Stimulated activated CD4-positive, alpha-beta T cell treated with anti-CD3 and anti-CD28 coated beads, Interleukin-1b, Interleukin-23, amount 100 ng/mL, for 48 hours (primary cell): ENCODE measurements at places on chromosomes 4 and X.

- DNase-seq, result no peak
Measured at GRCh38 chrX:16212024-16212423, 44.7 kb downstream of the MAGEB17 start.

DNA sequence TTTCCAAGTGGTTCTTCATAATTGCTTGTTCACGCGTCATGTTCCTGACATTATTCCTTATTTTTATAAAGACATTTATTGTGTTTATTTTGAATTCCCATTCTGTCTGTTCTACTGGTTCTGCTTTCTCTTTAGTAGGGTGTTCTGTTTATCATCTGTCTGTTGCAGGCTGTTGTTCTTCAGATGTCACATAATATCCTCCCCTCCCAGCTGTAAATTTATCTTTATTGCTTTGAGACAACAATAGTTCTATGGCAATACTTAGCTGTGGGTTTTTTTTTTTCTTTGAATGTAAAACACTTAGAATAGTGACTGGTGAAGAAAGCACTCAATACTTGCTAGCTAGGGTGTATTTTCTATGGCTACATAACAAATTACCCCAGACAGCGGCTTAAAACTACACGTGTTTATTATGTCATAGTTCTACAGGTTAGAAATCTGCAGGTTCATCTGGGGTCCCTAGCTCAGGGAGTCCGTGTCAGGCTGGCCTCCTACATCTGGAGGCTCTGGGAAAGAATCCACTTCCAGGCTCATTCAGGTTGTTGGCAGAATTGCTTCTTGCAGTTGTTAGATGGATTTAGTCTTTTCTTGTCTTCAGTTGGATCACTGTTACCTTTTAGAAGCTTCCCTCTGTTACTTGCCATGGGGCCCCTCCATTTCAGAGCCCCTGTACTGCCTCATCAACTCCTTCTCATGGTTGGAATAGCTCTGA, 63.4 kb upstream of the ENPEP start:
- no peak for DNase-seq

GRCh38 chrX:128928636-128929035, 594.7 kb downstream of the SMARCA1 start:
- DNase-seq, result no peak

DNA sequence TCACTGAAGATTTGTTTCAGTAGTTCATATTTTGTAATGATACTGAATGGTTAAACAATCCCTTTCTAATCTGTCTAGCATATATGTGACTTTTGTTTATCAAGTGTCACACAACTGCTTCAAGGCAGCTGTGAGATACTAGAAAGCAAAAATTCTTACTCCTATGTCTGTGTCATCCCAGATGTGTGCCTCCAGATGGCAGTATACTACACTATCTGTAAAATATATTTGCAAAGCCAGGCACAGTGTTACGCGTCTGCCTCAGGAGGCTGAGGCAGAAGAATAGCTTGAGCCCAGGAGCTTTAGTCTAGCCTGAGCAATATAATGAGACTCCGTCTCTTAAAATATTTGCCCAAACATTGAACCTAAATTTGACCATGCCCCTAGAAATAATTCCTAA, 4.0 kb downstream of the NUDT10 start:
- DNase-seq, result no peak

- no peak for DNase-seq
Measured at GRCh38 chr4:182022909-182023308, 220.3 kb upstream of the TENM3 start.

DNA sequence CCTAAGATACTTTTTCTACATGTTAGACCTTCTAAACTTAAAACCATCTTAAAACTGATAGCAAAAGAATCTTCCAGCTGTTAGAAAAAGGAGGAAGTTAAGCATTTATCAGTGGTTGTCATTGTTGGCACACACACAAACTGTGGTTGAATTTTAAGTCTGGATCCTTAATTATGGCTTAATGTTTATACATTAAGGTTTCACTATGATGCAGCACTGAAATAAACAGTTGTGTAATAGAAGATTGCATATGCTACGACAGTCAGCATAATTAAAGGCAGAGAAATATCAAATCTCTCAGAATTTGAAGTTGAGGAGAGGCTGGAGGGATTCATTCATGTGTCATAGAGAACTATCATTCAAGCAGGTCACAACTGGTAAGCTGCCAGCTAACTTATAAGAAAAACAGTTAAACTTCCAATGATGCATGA, 32.3 kb downstream of the ADGRA3 start:
- no peak for DNase-seq

GRCh38 chr4:152246659-152247058, 289.2 kb downstream of the FBXW7 start:
- DNase-seq, result no peak

DNA sequence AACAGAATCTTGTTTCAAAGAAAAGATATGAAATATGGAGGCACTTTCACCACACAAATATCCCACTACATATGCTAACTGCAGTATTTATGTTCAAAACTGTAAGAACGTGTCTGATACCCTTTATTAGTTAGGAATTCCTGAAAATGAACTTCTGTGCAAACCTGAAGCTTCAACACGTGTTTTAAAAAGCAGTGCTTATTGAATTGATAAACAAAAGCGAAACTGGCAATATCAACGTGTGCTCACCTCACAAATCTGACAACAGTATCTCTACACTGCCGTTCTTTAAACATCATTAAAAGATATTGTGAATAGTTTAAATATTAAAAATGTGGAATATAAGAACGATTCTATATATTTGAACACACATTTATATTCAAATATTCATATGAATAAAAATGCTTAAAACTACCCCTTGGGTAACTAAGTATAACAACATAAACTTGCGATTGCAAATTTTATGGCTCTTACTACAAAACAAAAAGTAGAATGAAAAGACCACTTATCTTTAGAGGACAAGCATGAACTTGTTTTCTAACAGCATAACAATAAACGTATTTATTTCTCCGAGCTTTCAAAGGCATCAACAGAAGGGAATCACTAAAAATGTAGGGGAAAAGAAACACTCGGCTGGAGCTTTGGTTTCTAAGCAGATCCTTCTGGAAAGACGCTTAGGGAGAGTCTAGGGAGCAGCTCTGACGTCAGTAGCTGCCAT, at the start of gene LRP2BP:
LRP2BP (minus strand) TSS at position 687 of the 718 bp plus-strand sequence. CDS start 17,738 bp downstream, outside the sequence.
- no peak for DNase-seq
